ENCODE measurements at places on chromosomes 2 and 18. TPM values are rescaled to one million over a fixed set of nuclear protein-coding genes. Genes with fewer than 3 reads are reported as not detected.

The KLHL30 gene
- total RNA-seq, result 2.2 TPM

The MOGAT1 gene
- not detected for total RNA-seq

The AQP12A gene
- not detected for total RNA-seq

The MYL12B gene
- 372 TPM for total RNA-seq

The STPG4 gene
- total RNA-seq, result not detected
